Left ventricle myocardium superior (tissue), 1 donor: ENCODE measurements at places on chromosomes 12 and 14. TPM values are rescaled to one million over a fixed set of nuclear protein-coding genes. Genes with fewer than 3 reads are reported as not detected.
A peak's percentile ranks its signal among the peaks of the same experiment; 100 is the strongest.

The IFNG-AS1 gene
- total RNA-seq: not detected

The DEPDC4 gene
- 0.40 TPM for total RNA-seq

GRCh38 chr12:1777798-1778197 lies 42.6 kb upstream of the LRTM2 start:
- no peak for DNase-seq

DNA sequence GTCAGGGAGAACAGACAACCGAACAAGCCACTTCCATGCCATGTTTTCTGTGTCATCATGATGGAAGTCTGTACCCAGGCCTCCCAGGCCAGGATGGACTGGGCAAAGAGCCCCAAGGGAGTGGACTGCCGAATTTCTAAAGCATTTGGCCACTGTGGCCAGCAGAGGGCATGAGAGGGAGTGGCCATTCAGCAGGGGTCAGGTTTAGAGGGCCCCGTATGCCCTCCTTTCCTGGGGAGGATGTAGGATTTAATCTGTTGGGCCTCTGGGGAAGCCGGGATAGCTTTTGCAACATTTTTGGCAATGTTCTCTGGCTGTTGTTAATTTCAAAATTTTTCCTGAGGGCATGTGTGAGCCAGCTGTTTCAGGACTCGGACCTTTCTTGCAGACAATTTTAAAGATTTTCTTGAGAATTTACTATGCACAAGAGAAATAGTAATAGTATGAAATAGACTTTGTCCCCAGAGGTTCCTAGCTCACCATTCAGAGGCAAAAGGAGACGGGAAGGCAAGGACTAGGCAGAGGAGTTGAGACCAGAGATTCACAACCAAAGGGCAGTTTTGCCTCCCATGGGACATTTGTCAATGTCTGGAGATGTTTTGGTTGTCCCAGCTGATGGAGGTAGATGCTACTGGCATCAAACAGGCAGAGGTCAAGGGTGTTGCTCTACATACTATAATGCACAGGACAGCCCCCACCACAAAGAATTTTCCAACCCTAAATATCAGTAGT lies 18.0 kb downstream of the ACACB start:
- peak; percentile 63 for DNase-seq
